ENCODE measurements at places on chromosomes 4 and X. TPM values are rescaled to one million over a fixed set of nuclear protein-coding genes. Genes with fewer than 3 reads are reported as not detected.

Gene S100G
- not detected for total RNA-seq

Gene CABS1
- not detected for total RNA-seq

Gene MAGEA10
- total RNA-seq: not detected

Gene FAT1
- total RNA-seq: not detected

DNA sequence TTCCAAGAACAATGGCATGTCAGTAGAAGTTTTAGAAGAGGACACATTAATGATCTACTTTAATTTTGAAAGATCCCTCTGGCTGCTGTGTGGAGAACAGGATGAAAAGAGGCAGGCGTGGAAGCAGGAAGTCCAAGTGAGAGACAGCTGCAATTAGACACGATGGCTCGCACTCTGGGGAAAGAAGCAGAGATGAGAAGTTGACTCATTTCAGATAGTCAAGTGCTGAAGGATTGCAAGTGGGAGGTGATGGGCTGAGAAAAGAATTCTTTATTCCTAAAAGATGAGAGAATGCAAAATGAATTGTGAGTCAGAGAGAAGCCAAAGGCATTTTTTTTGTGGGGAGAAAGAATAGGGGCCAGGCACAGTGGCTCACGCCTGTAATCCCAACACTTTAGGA, 16.5 kb downstream of the RXFP1 start:
- no peaks in the 10 kb centered on the region for H3K36me3 ChIP-seq
- no peak overlapping the region for H3K4me3 ChIP-seq
- H3K27me3 ChIP-seq: peaks cover 8% of the 10 kb centered on the region
- H3K4me1 ChIP-seq: peaks cover 4% of the 10 kb centered on the region
- no peak for DNase-seq
- no peak overlapping the region for H3K27ac ChIP-seq

- H3K27me3 ChIP-seq: no peaks in the 10 kb centered on the region
- no peak for DNase-seq
- no peak overlapping the region for H3K4me3 ChIP-seq
- H3K4me1 ChIP-seq: no peaks in the 10 kb centered on the region
- H3K36me3 ChIP-seq: no peaks in the 10 kb centered on the region
- H3K27ac ChIP-seq: no peak overlapping the region
Measured at GRCh38 chrX:67558267-67558666, 14.4 kb downstream of the AR start.

- no peaks in the 10 kb centered on the region for H3K36me3 ChIP-seq
- H3K4me3 ChIP-seq: no peak overlapping the region
- no peaks in the 10 kb centered on the region for H3K4me1 ChIP-seq
- H3K27me3 ChIP-seq: no peaks in the 10 kb centered on the region
Measured at GRCh38 chr4:3399277-3400194, 42.2 kb upstream of the HGFAC start.

DNA sequence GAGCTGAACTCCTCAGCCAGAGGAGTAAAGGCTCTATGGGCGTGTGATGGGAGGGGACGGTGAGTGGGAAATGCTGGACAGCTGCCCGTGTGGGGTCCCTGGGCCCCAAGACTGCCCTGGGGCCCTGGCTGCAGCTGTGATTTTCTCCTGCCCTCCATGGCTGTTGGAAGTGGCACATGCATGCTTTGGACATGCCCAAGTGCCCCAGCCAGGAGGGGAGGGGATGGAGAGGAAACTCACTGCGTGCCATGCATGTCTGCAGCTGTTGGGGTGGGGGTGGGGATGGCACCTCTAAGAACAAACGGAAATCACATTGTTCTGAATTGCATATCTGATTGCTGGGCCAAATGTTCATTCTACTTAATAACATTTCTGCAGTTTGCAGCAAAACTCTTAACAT, 52.4 kb downstream of the MID2 start:
- H3K4me3 ChIP-seq: no peak overlapping the region
- no peak overlapping the region for H3K27ac ChIP-seq
- peaks cover 2% of the 10 kb centered on the region for H3K36me3 ChIP-seq
- no peak for DNase-seq
- H3K27me3 ChIP-seq: no peaks in the 10 kb centered on the region
- H3K4me1 ChIP-seq: peaks cover 3% of the 10 kb centered on the region

GRCh38 chr4:53535567-53535966, 55.7 kb downstream of the LNX1 start:
- H3K36me3 ChIP-seq: no peaks in the 10 kb centered on the region
- no peak for DNase-seq
- H3K27me3 ChIP-seq: peaks cover 25% of the 10 kb centered on the region
- no peaks in the 10 kb centered on the region for H3K4me1 ChIP-seq

- no peak overlapping the region for H3K27ac ChIP-seq
- H3K4me1 ChIP-seq: no peaks in the 10 kb centered on the region
- no peak for DNase-seq
- H3K4me3 ChIP-seq: no peak overlapping the region
- H3K27me3 ChIP-seq: no peaks in the 10 kb centered on the region
Measured at GRCh38 chr4:136495851-136496250, 1036.4 kb downstream of the PCDH18 start.

Gene UGT2B7
- total RNA-seq: not detected

DNA sequence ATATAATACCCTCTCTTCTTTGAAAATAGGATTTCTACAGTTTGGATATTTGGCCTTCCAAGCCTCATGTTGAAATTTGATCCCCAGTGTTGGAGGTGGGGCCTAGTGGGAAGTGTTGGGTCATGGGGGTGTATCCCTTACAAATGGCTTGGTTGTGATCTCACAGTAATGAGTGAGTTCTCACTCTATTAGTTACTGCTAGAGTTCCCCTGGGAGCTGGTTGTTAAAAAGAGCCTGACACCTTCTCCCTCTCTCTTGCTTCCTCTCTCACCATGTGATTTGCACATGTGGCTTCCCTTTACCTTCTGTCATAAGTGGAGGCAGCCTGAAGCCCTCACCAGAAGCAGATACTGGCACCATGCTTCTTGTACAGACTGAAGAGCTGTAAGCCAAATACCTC, 73.9 kb downstream of the HDAC8 start:
- H3K27me3 ChIP-seq: no peaks in the 10 kb centered on the region
- H3K27ac ChIP-seq: no peak overlapping the region
- peaks cover 36% of the 10 kb centered on the region for H3K36me3 ChIP-seq
- no peak overlapping the region for H3K4me3 ChIP-seq

DNA sequence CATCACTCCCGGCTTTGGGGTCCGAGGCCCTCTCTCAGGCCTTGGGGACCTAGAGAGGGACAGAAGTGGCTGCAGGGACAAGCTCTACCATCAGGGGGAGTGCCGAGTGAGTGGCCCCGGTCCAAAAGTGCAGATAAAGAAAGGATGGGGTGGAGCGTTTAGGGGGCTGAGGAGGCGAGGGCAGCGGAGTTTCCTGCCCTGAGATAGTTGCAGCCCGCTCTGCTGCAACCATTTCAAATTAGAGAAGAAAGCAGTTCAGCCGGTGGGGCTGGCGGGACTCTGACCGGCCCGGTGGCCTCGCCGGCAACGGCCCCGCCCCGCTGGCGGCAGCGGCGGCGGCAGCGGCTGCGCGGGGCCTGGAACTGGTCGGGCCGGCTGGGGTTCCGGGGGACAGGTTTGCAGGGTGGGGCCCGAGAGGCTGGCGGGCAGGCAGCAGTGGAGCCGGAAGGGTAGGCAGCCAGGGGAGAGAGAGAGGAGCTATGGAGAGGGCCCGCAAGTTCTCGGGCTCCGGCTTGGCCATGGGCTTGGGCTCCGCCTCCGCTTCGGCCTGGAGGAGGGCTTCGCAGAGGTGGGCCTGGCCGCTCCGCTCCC, 7.6 kb downstream of the DLG3 start:
- peak; percentile 52 for DNase-seq
- peaks cover 10% of the 10 kb centered on the region for H3K36me3 ChIP-seq
- peaks cover 33% of the 10 kb centered on the region for H3K4me1 ChIP-seq
- peak overlapping the region; percentile 84 for H3K4me3 ChIP-seq
- H3K27me3 ChIP-seq: no peaks in the 10 kb centered on the region

DNA sequence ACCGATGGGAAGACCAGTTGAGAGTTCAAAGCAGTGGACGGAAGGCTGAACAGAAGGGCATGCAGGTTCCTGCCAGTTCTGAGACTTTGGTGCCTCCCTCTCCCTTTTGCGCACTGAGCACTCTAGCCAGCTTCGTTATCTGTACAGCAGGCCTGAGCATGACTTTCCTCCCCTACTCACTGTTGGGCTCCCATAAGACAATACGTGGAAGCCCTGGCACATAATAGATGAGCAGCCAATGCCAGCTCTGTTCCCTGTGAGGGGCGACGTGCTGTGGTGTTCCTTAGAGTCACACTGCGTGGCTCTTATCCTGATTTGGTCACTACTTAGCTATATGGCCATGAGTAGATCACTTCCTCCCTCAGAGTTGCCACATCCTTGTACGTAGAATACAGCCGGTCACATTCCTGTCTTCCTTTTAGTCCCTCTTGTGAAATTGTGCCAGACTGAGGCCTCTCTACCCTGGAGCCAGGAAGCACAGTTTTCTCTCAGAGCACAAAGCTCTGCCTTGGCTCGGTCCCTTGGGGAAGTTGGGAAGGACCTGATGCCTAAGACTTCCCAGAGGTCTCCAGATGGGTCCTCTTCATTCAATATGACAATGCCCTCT, 160.4 kb upstream of the MAMLD1 start:
- H3K36me3 ChIP-seq: no peaks in the 10 kb centered on the region
- H3K27me3 ChIP-seq: peaks cover 4% of the 10 kb centered on the region
- H3K4me1 ChIP-seq: peaks cover 7% of the 10 kb centered on the region
- DNase-seq: no peak

DNA sequence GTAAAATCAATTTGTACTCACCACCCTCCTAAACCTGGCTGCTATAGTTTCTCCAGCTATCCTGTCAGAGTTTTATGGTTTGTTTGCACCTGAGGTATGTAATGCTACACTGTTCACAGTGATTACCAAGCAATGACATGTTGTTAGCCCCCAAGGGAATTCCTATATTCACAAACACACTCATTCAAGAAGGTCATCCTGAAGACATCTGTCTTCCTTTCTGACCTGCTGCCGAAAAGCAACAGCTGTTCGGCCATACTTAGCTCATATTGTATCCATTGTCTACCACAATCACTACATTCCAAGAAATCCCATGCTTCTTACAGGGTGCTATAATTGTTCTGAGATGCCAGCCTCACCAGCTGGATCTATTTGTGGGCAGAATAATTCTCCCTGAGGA, 160.1 kb upstream of the GYPA start:
- no peaks in the 10 kb centered on the region for H3K4me1 ChIP-seq
- no peaks in the 10 kb centered on the region for H3K36me3 ChIP-seq
- no peak overlapping the region for H3K4me3 ChIP-seq
- H3K27me3 ChIP-seq: no peaks in the 10 kb centered on the region
- H3K27ac ChIP-seq: no peak overlapping the region

DNA sequence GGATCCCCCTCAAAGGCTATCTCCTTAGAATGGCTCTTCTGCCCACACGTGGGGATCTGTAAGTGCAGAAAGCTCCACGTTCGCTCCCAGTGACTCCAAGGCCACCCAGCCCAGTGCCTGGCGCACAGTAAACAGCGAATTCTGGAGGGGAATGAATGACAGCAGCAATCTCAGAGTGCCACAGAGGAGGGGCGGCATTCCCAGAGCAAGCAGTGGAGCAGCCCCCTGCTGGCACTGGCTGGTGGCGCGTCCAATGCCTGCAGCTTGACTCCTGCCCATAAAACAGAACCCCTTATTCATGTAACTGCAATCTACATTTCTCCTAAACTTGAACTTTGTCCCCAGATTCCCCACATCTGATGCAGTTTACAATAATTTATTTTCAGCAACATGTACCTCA, 6.9 kb upstream of the HELT start:
- H3K4me3 ChIP-seq: no peak overlapping the region
- no peaks in the 10 kb centered on the region for H3K36me3 ChIP-seq
- H3K27me3 ChIP-seq: peaks cover 86% of the 10 kb centered on the region
- no peak for DNase-seq

DNA sequence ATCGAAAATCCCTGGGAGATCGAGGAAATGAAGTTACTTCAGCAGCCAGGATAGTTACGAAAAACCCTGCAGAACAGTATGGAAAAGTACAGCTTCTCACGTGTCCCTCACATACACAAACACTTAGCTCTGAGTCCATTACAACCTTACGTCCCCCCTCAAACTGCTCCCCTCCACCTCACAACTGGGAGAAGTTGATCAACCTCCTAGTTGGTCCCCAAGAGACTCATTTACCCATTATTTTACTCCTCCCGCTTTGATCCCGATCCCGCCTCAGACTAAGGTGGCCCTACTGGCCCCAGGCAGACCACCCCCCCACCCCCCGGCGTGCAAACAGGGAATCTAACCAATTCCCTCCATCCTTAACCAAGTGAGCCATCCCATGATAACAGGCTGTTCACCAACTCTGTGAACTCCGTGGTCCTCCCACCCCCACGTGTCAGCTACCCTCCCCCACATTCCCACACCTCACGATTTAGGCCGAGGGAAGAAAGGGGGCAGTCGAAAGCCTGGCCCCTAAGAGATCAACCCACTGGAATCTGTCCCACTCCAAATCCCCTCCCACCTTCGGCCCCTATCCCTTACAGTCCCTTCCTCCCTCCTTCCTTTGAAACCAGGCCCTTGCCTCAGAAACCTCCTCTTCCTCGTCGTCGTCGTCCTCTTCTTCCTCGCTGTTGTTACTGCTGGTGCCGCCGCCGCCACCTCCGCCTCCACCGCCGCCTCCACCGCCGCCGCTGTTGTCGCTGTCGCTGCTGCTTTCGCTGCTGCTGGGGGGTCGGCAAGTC, 755 bp downstream of the ANKRD17 start:
- H3K27ac ChIP-seq: peak overlapping the region; percentile 97
- no peaks in the 10 kb centered on the region for H3K27me3 ChIP-seq
- peak overlapping the region; percentile 99 for H3K4me3 ChIP-seq
- peaks cover 32% of the 10 kb centered on the region for H3K36me3 ChIP-seq
- H3K4me1 ChIP-seq: peaks cover 53% of the 10 kb centered on the region

DNA sequence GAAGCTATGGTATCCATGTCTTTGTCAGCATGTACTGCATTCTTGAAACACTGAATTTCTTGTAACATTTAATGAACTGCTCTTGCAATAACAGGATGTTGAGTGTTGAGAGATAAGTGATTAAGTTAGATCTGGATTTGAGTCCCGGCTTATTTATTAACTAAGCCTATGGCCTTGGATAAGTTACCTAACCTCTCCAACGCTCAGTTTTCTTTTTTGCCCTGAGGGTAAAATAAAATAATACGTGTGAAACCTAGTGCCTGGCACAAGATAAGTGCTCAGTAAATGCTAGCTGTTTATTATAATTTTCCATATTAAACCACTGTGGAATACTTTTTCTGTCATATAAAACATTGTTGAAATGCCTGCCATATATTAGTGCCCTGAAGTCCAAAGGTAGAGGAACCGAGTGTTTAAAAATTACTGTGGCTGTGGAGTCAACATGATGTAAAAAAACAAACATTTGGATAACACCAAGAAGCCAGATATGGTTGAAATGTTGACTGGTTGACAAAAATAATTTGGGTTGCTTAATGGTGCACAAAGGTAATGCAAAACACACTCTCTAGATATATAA, 58.6 kb upstream of the ALB start:
- no peak for DNase-seq
- H3K4me3 ChIP-seq: no peak overlapping the region
- H3K27ac ChIP-seq: no peak overlapping the region
- H3K4me1 ChIP-seq: no peaks in the 10 kb centered on the region
- H3K36me3 ChIP-seq: no peaks in the 10 kb centered on the region

GRCh38 chr4:171710743-171711142, 102.5 kb upstream of the GALNTL6 start:
- H3K27me3 ChIP-seq: no peaks in the 10 kb centered on the region
- H3K27ac ChIP-seq: no peak overlapping the region
- H3K4me3 ChIP-seq: no peak overlapping the region

DNA sequence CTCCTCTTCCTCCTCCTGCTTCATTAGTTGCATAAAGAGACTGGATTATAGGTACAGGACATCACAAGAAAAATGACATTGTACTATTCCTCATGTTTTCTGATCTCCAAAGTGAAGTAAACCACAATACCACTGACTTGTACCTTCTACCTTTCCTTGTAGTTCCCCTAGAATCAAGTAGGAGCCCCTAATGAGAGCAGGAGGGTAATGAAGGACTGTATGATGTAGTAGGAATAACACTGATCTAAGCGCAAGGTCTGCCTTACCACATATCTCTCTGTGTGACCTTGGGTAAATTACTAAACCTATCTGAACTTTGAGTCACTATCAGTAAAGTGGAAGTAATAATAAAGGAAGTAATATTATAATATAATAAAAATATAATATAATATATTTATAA, 3.6 kb downstream of the VSIG4 start:
- H3K27ac ChIP-seq: no peak overlapping the region
- no peak overlapping the region for H3K4me3 ChIP-seq

Measured in activated naive CD8-positive, alpha-beta T cell treated with anti-CD3 and anti-CD28 coated beads for 36 hours (primary cell).